Suppressor macrophage treated with lipopolysaccharide for 4 hours (primary cell): ENCODE measurements at places on chromosomes 2 and 18.

- DNase-seq: no peak
Measured at GRCh38 chr2:71122387-71123298, 7.4 kb downstream of the MCEE start.

- no peak for DNase-seq
Measured at GRCh38 chr2:239954166-239955086, 70.7 kb downstream of the NDUFA10 start.

DNA sequence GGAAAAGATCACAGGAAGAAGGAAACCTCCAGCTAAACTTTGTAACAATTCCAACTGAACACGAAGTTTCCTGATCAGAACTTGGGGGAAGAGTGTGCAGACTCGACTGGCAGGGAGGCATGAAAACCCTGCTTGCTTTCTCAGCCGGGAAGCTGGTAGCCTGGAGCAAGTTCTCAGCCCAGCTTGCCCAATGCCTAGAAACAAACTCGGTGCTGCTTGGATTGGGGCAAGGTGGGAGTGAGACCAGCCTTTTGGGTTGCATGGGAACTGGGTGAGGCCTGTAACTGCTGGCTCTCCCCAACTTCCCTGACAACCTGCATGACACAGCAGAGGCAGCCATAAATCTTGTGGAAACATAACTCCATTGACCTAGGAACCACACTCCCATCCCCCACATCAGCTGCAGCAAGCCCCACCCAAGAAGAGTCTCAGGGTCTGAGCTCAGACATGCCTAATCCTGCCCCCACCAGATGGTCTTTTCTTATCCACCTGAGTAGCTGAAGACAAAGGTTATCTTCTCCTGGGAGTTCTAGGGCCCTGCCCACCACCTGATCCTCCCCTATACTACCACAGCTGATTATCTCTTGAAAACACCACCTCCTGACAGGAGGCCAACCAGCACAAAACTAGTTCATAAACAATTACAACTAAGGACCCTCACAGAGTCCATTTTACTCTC lies 1859.7 kb upstream of the CELF4 start:
- DNase-seq: no peak

DNA sequence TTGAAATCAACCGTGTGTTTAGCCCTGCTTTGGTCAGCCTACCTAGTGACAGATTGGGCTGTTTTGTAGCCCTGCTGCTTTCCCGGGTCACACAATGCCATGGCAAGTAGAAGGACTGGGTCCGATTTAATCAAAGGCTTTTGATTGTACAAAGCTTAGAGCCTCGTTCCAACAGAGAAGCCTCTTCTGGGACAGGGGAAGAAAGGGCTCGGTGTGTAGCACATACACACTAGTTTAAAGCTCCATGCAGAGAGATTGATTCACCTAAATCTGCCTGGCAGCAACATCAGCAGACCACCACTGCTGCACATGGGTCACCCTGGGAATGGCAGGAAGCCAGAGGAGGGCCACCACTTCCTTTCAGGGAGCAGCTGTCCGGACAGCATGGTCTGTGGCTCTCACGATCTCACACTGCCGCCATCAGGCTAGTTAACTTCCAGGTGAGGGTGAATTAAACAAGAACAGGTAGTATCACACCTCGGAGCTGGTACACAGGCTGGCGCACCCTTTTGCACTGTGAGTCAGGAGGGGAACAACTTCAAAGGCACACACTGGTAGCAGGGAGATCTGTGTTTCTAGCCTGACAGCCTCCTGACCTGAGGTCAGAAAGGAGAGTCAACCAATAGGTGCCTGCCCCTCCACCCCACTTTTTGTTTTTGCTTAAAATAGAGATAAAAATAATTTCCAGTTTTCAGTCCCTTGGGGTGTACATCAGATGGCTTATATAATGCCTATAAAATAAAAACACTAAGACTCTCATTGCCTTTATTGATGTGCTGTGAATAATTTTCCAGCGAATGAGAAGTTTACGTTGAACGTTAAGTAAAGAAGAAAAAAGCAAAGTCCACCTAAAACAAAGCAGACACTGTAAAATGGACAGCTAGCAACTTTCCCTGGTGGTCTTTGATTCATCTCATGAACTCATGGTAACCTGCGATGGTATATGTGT lies 108.5 kb downstream of the CDCA7 start:
- no peak for DNase-seq

DNA sequence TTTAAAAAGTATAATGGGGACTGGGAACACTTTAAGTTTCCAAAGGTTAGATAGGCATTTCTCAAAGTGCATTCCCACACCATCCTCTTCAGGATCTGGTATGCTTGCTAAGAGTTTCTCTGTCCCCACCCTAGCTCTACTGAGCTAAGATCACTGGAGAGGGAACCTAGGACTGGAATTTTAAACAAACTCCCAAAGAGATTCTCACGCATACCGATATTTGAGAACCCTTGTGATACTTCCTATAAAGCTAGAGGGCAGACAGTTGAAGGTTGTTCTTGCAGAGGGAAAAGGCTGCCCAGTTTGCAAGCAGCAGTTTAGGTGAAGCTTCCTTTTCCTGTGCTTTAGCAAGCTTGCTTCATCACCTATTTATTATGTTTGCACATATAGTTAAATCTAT lies 3.6 kb downstream of the CNRIP1 start:
- no peak for DNase-seq

GRCh38 chr2:216463148-216463547 lies 35.5 kb upstream of the RPL37A start:
- DNase-seq: no peak

- DNase-seq: no peak
Measured at GRCh38 chr2:13009027-13009642, 292.4 kb downstream of the TRIB2 start.

- no peak for DNase-seq
Measured at GRCh38 chr2:9462886-9463697, 11.3 kb upstream of the IAH1 start.

GRCh38 chr2:211879323-211879722 lies 659.3 kb downstream of the ERBB4 start:
- DNase-seq: no peak

DNA sequence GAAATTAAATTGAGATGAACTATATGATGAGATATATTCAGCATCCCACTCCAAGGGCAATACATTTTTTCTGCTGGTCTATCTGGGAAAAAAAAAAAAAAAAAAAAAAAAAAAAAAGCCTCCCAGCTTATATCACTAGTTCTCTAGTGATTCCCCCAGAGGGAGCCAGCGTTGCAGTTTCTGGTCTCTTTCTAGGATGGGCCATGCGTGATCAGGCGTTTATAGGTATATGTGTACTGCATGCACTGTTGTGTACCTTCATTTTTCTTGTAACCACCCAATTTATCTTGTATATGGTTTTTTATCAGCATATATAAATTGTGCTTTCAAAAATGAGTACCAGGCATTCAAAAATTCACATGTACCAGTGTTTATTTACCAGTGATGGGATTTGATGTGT lies 35.1 kb downstream of the DCDC2C start:
- DNase-seq: no peak

DNA sequence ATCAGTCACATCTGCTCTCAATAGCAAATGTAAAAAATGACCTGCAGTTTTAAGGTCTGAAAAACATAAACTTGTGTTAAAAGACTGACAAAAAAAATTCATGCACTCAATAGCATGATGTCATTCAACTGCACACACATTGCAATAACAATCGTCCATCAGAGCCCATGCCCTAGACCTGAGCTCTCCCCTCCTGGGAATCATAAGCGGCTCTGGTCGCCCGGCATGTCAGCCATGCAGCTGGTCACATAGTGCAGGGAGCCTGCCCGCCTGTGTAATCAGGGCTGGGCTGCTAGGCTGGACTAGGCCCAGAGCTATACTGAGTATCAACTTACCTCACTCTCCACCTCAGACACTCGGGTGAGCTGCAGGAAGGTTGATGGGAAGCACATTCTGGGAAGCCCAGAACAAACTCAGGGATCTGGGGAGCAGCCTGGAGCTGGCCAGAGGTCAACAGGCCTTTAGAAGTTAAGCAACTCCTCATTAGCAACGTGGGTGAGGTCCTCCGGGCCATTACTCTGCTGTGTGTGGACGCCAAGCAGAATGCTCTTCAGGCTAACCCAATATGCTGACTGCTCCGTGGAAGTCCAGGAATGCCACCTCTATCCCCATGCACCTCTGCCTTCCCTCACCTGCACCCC lies 165.5 kb downstream of the TTC32 start:
- no peak for DNase-seq

- DNase-seq: peak; percentile 31
Measured at GRCh38 chr2:90207454-90208058, 1516.1 kb downstream of the RPIA start.

DNA sequence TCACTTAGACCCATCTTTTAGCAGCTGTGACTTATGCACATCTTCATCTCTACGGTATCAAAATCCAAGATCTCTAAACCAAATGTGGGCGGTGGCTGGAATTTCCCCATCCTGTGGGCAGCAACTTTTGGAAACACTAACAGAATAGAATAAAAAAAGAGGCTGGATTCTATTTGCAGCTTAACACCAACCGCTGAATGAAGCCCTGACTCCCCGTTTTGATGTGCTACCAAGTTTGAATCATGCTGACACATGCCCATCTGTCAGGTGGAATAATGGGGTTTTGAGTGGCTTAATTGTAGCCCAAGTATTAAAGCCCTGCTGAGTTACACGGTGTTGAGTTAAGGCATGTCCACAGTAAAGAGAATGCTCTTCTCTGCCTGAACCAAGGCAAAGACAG lies 165.2 kb downstream of the MTCL1 start:
- no peak for DNase-seq

GRCh38 chr2:70411483-70412125 lies 109.7 kb upstream of the FAM136A start:
- DNase-seq: no peak
